Activated naive CD4-positive, alpha-beta T cell treated with anti-CD3 and anti-CD28 coated beads for 36 hours (primary cell): ENCODE measurements at places on chromosomes 1 and 21. TPM values are rescaled to one million over a fixed set of nuclear protein-coding genes. Genes with fewer than 3 reads are reported as not detected.

Gene LENEP
- 0.99 TPM for total RNA-seq

Gene LAMB3
- total RNA-seq: 11.8 TPM

Gene B3GALT2
- not detected for total RNA-seq

Gene HEYL
- total RNA-seq: 0.15 TPM

Gene PCP4L1
- total RNA-seq: 0.37 TPM

Gene OR2L2
- not detected for total RNA-seq

Gene LRRC7
- total RNA-seq: not detected

Gene SAMD13
- total RNA-seq: 0.30 TPM

Gene TRIM63
- total RNA-seq: 0.33 TPM

Gene SERINC2
- total RNA-seq: not detected

Gene PADI3
- total RNA-seq: not detected

Gene MYBPH
- total RNA-seq: not detected

Gene SRGAP2B
- 22.4 TPM for total RNA-seq

Gene OVAAL
- total RNA-seq: not detected

Gene PTPN22
- total RNA-seq: 50.9 TPM

Gene UBE2Q1
- total RNA-seq: 79.2 TPM

Gene ANGPTL1
- not detected for total RNA-seq

Gene PODN
- not detected for total RNA-seq

Gene KLHDC8A
- not detected for total RNA-seq

Gene MROH9
- not detected for total RNA-seq

Gene KCNJ6
- total RNA-seq: not detected

Gene MR1
- total RNA-seq: 22.5 TPM

Gene DCDC2B
- not detected for total RNA-seq

Gene CD247
- 73.5 TPM for total RNA-seq
